ENCODE measurements at places on chromosomes 11 and 22.

DNA sequence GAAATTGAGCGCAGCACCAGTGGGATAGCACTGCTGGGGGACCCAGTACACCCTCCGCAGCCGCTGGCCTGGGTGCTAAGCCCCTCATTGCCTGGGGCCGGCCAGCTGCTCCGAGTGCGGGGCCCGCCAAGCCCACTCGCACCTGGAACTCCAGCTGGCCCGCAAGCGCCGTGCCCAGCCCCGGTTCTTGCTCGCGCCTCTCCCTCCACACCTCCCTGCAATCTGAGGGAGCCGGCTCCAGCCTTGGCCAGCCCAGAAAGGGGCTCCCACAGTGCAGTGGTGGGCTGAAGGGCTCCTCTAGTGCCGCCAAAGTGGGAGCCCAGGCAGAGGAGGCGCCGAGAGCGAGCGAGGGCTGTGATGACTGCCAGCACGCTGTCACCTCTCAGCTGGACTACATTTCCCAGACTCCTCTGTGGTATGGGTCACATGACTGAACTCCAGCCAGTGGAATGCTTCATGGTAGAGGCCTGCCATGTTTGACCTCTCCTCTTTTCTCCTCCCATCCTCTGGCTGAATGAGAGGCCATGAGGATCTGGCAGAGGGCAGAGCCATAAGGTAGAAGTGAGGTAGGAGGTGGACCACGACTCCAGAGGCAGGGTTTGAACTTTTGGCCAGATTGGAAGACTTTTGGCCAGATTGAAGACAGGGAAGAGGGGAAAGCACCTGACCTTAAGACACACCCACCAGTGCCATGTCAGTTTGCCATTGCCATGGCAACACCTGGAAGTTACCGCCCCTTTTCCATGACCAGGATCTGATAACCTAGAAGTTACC is 6.2 kb downstream of the MRGPRD start:
- no peak for DNase-seq

GRCh38 chr11:66784575-66784974 is 55.6 kb upstream of the SPTBN2 start:
- DNase-seq: no peak

GRCh38 chr11:3096909-3097530 is 39.8 kb upstream of the CARS1 start:
- no peak for DNase-seq

- DNase-seq: no peak
Measured at GRCh38 chr11:128536506-128536905, 50.9 kb downstream of the ETS1 start.

- no peak for DNase-seq
Measured at GRCh38 chr22:30841273-30841672, 127.3 kb downstream of the MORC2 start.

- no peak for DNase-seq
Measured at GRCh38 chr22:48953103-48953720, 874.5 kb downstream of the BRD1 start.

GRCh38 chr11:128180441-128181087 is 406.8 kb downstream of the ETS1 start:
- DNase-seq: no peak

GRCh38 chr22:32482708-32483107 is 8.1 kb downstream of the FBXO7 start:
- DNase-seq: no peak

- DNase-seq: no peak
Measured at GRCh38 chr11:47225552-47226400, 11.0 kb downstream of the DDB2 start.

GRCh38 chr11:1570531-1570895 is 1.6 kb downstream of the DUSP8 start:
- DNase-seq: no peak

DNA sequence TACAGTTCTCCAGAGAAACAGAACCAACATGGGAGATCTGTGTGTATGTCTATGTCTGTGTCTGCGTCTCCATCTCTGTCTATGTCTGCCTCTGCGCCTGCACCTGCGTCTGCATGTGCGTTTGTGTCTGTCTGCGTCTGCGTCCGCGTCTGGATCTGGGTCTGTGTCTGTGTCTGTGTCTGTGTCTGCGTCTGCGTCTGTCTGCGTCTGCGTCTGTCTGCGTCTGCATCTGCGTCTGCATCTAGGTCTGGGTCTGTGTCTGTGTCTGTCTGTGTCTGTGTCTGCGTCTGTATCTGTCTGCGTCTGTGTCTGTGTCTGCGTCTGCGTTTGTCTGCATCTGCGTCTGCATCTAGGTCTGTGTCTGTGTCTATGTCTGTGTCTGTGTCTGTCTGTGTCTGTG is 88.4 kb upstream of the SLC22A12 start:
- DNase-seq: no peak

DNA sequence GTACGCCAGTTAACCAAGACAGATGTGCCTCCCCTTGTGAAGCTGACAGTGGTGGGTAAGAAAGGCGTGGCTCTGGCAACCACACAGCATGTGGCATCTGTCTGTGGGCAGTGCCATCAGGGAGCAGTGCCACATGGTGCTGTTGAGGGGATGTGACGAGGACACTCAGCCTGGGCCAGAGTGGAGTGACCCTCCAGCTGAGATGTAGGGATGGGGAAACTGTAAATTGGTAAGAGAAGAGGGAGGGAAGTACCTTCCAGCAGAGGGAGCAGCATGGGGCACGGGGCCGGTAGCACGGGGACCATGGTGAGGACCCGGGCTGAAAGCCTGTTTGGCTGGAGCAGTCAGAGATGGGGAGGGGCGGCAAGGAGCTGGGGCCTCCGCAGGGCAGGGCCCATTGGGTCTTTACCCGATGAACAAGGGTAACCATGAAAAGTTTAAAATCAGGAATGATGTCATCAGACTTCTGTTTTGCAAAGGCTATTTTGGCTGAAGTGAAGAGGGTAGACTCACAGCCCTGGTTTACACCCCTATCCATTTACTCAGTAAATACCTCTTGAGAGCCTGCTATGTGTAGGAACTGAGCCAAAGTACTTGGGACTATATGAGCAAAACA is 10.4 kb downstream of the TMPRSS6 start:
- no peak for DNase-seq

- no peak for DNase-seq
Measured at GRCh38 chr11:128532572-128533091, 54.7 kb downstream of the ETS1 start.

GRCh38 chr22:47010211-47010610 is 247.8 kb downstream of the TBC1D22A start:
- DNase-seq: no peak
